Kidney (tissue), 22 donors: ENCODE measurements at places on chromosomes 4 and X.

- H3K4me1 ChIP-seq = peaks cover 25% of the 10 kb centered on the region
- no peaks in the 10 kb centered on the region for H3K36me3 ChIP-seq
- no peaks in the 10 kb centered on the region for H3K27me3 ChIP-seq
Measured at GRCh38 chr4:41146716-41147506, 67.4 kb downstream of the APBB2 start.

GRCh38 chr4:156313497-156313896, 359.8 kb upstream of the CTSO start:
- no peak overlapping the region for H3K27ac ChIP-seq
- no peak overlapping the region for H3K4me3 ChIP-seq
- H3K36me3 ChIP-seq = no peaks in the 10 kb centered on the region
- no peaks in the 10 kb centered on the region for H3K27me3 ChIP-seq
- H3K4me1 ChIP-seq = no peaks in the 10 kb centered on the region

GRCh38 chrX:374596-374995, 12.1 kb downstream of the PPP2R3B start:
- no peaks in the 10 kb centered on the region for H3K36me3 ChIP-seq
- peaks cover 7% of the 10 kb centered on the region for H3K4me1 ChIP-seq

- no peaks in the 10 kb centered on the region for H3K27me3 ChIP-seq
- no peak overlapping the region for H3K4me3 ChIP-seq
- no peaks in the 10 kb centered on the region for H3K36me3 ChIP-seq
- DNase-seq = no peak
- no peak overlapping the region for H3K27ac ChIP-seq
Measured at GRCh38 chrX:72238183-72238582, 644 bp downstream of the ERCC6L start.
